Suppressor macrophage (primary cell): ENCODE measurements at places on chromosomes 16 and 17.

GRCh38 chr17:34265711-34266110 lies 4.3 kb upstream of the CCL7 start:
- no peak for DNase-seq

GRCh38 chr16:67447508-67448076 lies 16.7 kb downstream of the HSD11B2 start:
- peak; percentile 85 for DNase-seq

DNA sequence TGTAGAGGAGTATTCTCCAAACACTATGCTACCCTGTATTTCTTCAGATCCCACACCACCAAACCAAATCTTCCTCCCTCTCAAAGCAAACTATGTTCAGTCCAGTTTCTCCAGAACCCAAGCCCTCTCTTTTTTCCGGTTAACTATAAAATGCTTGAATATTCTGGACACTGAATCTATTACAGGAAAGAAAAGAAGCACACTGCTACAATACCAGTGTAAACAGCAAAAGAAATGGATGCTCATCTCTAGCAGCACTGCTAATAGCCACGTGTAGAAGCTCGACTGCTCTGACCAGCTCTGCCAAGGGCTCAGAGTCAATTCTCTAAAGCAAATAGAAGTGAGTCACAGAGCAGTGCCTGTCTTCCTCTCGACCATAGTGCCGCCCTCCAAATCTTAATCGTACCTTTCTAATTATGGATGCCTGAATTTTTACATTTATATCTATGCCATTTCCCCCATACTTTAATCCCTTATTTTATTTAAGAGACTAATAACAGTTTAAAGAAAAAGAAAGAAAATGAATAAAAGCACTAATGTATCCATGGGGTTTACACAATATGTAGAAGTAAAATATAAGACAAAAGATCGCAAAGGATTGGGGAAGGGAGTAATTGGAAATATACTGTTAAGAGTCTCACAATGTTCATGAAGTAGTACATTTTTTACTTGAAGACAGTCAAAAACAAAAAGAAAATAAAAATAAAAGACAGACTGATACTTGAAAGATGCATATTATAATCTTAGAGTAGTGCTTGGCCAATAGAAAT lies 154.5 kb downstream of the PARN start:
- DNase-seq = no peak

- no peak for DNase-seq
Measured at GRCh38 chr16:87922250-87922871, 14.0 kb downstream of the CA5A start.

DNA sequence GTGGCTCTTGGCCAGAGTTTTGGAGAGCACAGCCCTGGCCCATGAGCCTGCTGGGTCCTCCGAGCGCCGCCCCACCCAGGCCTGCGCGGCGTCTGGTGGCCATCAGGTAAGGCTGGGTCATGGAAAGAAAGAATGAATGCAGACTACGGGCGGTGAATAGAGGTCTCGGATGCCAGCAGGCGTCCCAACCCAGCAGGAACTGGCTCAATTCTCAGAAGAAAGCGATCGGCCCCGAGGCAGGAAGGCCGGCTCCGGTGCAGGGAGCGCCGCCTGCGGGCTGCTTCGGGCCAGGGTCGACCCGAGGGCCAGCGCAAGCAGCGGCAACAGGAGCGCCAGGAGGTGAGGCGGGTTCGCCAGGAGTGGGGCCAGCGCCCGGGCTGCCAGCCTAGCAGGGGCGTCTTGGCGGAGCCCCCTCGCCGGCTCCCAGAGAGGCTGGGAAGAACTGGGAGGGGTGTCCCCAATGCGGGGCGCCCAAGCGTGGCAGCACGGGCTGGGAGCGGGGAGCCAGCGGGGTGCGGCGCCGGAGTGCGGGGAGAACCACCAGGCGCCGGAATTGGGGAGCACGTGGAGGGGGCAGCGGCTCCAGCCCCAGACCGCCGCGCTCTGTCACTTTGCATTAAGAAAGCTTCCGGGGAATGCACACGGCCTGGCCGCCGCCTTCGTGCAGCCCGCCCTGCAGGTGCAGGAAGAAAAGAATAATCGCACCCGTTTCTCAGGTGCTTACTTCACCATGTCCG lies 7.1 kb upstream of the TMC5 start:
- no peak for DNase-seq

- no peak for DNase-seq
Measured at GRCh38 chr16:89522287-89522686, 14.1 kb downstream of the SPG7 start.

DNA sequence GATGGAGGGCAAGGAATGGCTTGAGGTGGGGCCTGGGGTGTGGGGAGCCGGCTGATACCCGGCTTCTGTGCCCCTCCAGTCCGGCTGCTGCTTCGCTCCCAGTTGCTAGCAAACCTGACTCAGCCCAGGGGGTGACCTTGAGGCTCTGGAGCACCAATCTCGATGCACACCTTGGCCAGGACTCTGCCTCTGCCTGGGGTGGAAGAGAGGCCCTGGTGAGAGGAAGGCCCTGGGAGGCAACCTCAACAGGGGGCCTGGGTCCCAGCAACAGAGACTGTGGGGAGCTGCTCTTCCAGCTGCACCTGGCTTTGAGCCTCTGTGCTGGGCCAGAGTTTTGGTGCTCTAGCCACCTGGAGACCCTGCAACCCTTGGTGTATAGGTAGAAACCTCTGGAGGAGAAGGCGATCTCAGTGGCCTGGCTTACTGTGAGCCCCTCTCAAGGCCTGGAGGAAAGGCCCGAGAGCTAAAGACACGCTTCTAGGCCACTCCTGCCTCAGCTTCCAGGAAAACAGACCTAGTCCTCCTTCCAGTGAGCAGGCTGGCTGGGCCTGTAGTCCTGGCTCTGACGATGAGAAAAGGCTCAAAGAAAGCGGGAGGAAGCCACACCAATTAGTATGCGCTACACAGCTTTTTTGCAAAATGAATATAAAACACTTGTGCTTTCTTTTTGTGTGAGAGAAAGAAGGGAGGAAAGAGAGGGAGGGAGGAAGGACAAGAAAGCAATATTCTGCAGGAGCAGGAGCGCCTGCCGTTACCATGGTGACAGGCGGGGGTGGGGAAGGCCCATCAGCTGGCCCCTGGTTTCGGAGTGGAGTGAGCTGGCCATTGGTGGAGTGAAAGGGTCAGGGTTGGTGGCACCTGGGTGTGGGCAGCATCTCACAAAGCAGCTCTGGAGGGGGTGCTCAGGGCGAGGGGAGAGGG lies 51.0 kb downstream of the VAC14 start:
- no peak for DNase-seq

DNA sequence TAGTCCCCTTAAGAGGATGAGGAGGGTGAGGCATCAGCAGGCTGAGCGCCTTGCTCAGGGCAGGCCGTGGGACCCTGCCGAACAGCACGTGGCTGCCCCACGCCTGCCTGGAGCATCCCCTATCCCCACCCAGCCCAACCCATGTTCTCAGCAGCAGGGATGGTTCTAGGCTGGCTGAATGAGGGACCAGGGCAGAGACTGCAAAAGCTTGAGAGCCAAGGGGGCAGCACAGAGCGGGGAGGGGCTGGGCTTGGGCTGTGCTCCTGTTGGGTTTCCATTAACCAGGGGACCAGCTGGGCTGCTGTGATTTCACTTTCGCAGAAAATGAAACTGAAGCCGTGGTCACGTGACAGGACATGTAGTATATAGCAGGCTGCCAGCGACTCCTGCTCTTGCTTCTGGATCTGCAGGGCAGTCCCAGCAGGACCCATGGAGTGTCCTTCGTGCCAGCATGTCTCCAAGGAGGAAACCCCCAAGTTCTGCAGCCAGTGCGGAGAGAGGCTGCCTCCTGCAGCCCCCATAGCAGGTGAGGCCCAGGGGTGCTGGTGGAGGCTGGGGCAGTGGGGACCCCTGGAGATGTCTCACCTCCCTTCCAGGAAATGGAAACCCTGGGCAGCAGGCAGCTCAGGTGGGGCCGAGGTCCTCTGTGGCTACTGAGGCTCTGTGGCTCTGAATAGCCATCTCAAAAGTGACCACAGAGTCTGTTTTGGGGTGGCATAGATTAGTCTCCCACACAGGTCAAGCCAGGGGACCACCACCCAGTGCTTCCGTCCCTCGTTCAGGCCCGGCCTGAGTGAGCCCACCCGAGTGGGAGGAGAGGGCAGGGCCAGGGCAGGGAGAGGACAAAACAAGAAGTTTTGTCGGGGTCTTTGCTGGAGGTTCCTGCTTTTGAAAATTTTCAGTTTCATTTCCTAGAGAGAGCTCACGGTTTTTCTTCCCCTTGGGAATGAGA lies 2.9 kb downstream of the RNF213 start:
- peak; percentile 87 for DNase-seq

GRCh38 chr16:78177987-78178386 lies 78.5 kb downstream of the WWOX start:
- DNase-seq = no peak

DNA sequence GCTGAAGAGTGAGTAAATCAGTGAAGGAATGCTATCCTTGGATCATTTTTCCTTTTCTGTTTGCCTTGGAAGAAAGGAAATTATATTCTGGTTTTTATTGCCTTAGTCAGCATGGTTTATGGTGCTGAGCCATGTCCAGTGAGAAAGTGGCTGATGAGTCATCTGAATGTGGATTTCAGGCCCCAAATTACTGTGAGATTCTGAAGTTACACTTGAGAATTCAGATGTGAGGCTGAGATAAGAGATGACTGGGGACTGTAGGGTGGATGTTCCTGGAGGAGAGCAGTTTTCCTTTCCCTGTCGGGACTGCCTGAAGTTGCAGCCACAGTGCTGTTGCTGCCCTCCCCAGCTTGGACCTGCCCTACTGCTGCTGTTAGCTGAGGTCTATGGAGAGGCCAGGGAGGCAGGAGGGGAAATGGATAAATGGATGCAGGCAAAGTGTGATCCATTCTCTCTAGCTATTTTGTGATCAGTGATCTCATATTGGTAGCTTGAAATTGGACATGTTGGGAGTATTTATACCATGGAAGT lies 4.2 kb upstream of the MAP3K14 start:
- DNase-seq = peak; percentile 54

DNA sequence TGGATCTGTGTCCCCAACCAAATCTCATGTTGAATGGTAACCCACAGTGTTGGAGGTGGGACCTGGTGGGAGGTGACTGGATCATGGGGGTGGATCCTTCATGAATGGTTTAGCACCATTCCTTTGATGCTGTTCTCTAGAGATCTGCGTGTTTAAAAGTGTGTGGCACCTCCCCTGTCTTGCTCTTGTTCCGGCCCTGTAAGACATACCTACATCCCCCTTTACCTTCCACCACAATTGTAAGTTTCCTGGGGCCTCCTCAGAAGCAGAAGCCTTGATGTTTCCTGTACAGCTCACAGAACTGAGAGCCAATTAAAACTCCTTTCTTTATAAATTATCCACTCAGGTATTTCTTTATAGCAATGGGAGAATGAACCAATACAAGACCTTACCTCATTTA lies 257.7 kb downstream of the XYLT1 start:
- no peak for DNase-seq
